Adipose tissue (tissue), 3 donors: ENCODE measurements at places on chromosomes 2 and 18. TPM values are rescaled to one million over a fixed set of nuclear protein-coding genes. Genes with fewer than 3 reads are reported as not detected.

Gene PLEK
- 1.6 TPM for polyA plus RNA-seq

Gene GKN1
- polyA plus RNA-seq = 2,134 TPM

Gene PLGLB2
- polyA plus RNA-seq = 0.04 TPM

Gene HOXD12
- polyA plus RNA-seq = not detected

Gene CYP1B1
- polyA plus RNA-seq = 43.9 TPM

Gene MFSD2B
- polyA plus RNA-seq = 0.18 TPM

Gene ZSCAN30
- polyA plus RNA-seq = 4.1 TPM

Gene SLC19A3
- 114 TPM for polyA plus RNA-seq

Gene NT5C1B
- polyA plus RNA-seq = not detected

Gene SERPINB10
- not detected for polyA plus RNA-seq

Gene SPEG
- 3.4 TPM for polyA plus RNA-seq

Gene SH3RF3
- polyA plus RNA-seq = 6.5 TPM

Gene RANBP2
- polyA plus RNA-seq = 10.6 TPM

Gene LDAH
- 8.2 TPM for polyA plus RNA-seq

Gene PAX8
- 19.0 TPM for polyA plus RNA-seq

Gene RNF125
- 9.2 TPM for polyA plus RNA-seq

Gene MGAT4A
- polyA plus RNA-seq = 8.5 TPM

Gene COLEC11
- polyA plus RNA-seq = 19.6 TPM

Gene PROKR1
- polyA plus RNA-seq = 1.1 TPM

Gene RTTN
- 2.6 TPM for polyA plus RNA-seq

Gene TEX44
- polyA plus RNA-seq = not detected

Gene DLGAP1
- 0.09 TPM for polyA plus RNA-seq
